ENCODE measurements at places on chromosomes 12 and 14. TPM values are rescaled to one million over a fixed set of nuclear protein-coding genes. Genes with fewer than 3 reads are reported as not detected.

DNA sequence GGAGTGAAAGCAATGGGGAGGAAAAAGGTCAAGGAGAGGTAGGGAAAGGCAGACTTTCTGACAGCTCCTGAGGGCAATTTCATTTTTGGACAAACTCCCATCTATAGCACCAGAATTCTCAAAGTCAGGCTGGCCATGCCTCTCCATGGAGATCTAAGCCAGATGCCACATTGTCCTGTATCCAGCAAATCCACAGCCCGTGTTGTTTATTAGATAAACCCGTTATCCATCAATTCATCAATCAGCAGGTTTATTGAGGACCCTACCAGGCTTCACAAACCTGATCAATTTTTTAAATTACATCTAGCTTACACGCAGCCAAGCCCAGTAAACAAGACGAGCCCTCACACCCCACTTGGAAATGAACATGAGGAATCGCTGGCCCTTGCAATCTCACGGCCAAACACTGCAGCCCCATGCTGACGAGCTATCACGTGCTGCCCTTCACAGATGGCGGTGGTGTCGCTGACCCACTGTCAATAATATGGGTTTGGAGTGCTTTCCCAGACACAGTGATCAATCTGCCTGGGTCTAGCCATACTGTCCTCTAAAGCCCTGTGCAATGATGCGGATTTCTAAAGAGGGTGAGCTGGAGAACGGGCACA is 332.9 kb downstream of the DPF3 start:
- DNase-seq = no peak

- DNase-seq = peak; percentile 29
Measured at GRCh38 chr12:124049451-124050094, 76.6 kb downstream of the ZNF664 start.

MAP3K9 gene
- total RNA-seq = 2.6 TPM

DNA sequence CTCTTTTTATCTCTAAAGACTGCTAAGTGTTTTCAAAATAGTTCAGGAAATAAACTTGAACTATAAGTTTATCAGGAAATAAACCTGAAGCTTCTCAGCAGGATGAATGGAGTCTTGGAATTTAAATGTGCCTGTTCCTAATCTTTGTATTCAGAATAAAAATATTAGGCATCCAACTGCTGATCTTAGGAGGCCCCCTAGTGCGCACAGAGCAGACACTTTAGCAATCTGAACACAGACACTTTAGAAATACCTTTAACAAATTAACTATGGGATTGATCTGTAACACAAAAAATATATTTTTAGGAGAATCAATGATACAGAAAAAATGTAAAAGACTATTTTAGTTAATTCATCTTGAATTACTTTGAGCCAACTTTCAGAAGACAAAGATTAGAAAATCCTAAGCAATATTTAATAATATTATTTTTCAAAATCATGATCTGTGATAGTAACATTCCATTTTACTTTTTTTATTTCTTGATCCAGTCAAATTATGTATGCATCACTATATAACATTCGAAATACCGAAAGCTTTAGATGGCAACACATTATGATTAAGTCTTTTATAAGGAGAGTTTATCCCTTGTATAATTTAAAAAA is 80.9 kb downstream of the SLC41A2 start:
- DNase-seq = peak; percentile 57

GRCh38 chr12:6367065-6367968 is 8.0 kb downstream of the SCNN1A start:
- DNase-seq = peak; percentile 50

PRKD1 gene
- 33.7 TPM for total RNA-seq

DNA sequence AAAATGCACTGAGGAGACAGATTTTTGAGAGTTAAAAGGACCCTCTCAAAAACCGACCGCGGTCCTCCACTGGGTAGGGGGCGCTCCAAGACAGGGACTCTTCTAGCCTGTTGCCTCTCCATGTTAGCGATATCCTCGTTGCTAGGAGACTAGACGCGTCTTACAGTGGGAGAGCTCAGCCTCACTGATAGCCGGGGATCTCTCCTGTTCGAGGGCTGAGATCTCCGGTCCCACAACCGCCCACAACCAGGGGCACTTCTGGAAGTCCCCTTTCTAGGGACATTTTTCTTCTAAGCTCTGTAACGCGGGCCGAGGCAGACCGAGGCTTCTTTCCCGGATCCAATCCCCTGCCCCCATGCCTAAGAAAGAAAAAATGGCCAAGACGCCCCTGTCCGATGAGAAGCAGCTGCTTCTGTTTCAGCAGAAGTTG is 21.3 kb downstream of the FKBP11 start:
- DNase-seq = peak; percentile 93

- no peak for DNase-seq
Measured at GRCh38 chr12:65721541-65722190, 102.6 kb upstream of the HMGA2 start.

- DNase-seq = no peak
Measured at GRCh38 chr14:87916103-87916885, 76.7 kb downstream of the GALC start.

NOXRED1 gene
- 0.48 TPM for total RNA-seq

- DNase-seq = no peak
Measured at GRCh38 chr12:115251727-115252126, 567.8 kb upstream of the TBX3 start.

DNA sequence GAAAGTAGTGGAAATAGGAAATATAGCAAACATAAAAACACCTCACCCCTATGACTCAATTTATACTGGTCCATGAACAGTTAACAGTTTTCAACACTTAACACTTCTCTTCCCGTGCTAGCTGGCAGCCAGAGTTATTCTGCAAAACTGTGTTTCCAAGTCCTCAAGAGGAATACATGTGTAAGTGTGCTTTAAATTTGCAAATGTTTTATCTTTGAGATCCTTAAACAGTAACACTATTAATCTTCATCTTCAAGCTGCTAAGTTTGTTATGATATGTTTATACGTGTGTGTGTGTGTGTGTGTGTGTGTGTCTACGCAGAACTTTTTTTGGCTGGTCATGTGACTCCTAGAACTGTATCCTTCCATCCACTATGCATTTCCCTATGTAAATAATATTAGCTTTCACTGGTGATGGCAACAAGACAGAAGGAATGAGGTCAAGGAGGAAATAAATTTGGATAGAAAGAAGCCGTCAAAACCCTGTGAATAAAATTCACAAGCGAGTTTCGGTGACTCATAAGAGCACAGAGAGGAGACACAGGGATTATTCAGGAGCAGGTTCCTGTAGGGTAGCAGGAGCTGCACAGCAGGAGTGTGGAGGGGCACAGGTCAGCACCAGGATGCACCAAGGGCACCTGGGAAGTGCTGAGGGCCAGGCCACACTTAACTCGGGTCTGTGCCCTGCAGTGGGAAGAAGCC is 105.9 kb upstream of the ETV6 start:
- DNase-seq = no peak

ALG10B gene
- 14.0 TPM for total RNA-seq

GRCh38 chr12:53239643-53240258 is 7.7 kb upstream of the RARG start:
- no peak for DNase-seq

DNA sequence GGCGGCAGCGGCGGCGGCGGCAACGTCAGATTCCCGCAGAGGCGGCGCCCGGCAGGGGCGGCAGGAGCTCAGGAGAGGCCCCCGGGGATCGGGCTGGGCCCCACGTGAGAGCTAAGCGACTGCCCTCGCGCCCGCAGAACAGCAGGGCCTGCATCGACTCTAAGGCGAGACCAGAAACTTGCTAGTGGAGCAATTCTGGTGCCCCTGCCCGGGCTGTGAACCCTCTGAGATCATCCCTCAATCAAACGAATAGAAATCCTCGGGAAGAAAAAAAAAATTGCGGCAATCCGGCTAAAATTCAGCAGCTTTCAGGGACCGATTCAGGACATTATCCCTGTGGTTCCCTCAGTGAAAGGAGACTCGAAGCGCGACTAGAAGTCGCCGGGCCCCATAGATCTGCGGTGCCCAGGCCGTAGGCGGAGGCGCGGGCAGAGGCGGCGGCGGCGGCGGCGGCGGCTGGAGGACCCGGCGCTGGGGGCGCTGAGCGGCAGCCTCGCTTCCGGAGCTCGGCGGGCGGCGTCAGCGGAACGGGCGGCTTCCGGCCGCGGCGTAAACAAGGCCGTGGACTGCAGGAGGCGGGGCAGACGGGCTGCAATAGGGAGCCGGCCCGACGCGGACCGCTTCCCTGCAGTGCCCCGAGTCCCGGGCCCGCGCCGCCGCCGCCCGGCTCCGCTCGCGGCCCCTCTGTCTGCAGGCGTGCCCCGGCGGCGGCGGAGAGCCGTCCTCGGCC is at the start of gene KLHDC2:
KLHDC2 (plus strand) TSS at position 583 of the 730 bp plus-strand sequence. CDS start 316 bp downstream, outside the sequence.
- DNase-seq = peak; percentile 94

GRCh38 chr14:77663293-77663692 is 44.5 kb downstream of the ALKBH1 start:
- no peak for DNase-seq

DNA sequence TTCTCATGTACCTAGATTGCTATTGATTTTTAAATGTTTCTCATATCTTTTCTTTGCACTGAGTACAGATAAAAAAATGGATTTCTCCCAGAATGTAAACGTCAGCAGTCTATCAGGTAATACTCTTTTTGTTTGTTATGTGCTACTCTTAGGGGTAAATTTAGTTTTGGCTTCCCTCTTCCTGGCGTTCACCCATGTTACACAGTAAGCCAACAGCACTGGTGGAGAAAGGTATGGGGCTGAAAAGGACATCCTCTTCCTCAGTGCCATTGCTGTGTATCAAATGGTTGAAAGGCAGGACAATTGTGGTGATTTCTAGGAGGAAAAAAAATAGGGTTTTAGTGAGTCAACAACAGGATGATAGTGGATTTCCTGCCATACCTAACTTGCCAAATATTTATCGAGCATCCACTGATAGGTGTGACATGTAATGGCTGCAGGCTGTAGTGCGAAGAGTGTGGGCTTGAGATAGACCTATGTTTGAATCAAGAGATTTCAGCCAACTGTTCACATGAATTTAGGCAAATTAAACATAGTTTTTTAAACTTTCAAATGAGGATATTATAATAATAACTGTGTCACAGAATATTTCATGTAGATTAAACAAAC is 7.5 kb downstream of the KLRF2 start:
- no peak for DNase-seq

CLEC4C gene
- not detected for total RNA-seq
